ENCODE measurements at places on chromosomes 2 and 18.

DNA sequence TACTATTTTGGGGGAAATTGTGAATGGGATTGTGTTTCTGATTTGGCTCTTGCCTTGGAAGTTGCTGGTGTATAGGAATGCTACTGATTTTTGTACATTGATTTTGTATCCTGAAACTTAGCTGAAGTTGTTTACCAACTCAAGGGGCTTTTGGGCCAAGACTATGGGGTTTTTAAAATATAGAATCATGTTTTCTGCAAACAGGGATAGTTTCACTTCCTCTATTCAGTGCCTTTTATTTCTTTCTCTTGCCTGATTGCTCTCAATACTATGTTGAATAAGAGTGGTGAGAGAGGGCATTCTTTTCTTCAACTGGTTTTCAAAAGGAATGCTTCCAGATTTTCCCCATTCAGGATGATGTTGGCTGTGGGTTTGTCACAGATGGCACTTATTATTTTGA is 1383.8 kb upstream of the ACVR2A start:
- DNase-seq: no peak

DNA sequence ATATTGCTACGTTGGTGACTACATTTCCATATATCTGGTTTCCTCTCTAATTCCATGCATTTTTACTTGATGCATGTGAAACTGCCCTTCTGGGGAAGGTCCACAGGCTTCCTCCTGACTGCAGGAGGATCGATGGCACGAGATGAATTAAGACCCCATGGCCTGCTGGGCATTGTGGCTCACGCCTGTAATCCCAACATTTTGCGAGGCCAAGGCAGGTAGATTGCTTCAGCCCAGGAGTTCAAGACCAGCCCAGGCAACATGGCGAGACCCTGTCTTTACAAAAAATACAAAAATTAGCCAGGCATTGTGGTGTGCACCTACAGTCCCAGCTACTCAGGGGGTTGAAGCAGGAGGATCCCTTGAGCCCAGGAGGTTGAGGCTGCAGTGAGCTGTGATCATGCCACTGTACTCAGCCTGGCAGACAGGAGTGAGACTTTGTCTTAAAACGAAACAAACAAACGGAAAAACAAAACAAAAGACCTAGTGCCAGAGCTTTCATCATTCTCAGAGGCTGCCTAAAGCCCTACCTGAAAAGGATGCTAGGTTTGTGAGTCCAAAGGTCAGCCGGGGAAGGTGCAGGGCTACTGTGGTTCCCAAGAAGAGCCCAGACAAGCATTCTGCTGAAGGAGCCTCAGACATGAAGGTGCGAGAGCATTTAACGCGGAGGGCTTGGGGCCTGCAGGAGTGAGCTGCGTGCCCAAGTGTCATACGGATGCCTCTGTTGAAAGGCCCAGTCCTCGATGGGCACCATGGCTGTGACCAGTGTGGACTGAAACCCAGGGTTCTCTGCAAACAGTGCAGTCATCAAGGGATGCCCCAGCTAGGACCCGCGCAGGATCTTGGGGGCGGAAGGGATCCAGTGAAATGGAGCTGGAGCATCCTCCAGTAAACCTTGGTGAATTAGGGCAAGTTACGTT is 21.6 kb downstream of the GPR55 start:
- DNase-seq: no peak

DNA sequence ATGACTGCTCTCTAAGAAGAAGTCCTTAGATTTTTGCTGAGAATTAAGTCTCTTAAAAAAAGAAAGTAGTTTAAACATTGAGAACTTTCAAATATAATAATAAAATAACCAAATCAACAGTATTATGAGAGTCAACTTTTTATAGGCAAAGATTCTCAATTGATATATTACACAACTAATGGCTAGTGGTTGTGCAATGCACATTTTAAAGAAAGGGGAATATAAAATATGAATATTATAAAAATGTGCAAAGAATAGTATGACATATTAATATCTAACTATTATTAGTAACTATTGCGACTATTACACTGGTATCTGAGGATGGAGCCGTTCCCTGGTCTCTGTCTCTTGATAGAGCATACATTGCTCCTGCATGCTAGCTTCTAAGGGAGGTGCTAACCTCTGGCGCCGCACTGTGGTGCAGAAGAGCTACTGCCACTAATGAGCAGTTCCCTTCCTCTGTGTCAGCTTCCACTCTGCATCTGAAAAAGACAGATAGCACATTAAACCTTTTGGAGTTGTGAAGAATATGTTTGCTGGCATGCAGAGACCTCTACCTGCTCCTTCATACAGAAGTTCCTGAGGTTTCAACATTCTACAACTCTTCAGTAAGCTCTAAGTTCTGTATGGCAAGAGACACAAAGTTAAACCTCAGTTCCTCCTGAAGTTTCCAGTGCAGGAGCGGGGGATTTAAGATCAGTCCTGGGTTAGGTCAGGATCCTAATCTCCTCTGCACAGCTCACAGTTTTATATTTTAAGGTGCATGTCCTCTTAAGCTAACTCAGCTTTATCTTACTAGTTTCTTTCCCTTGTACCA is 3.5 kb upstream of the SLC9A2 start:
- DNase-seq: peak; percentile 59

DNA sequence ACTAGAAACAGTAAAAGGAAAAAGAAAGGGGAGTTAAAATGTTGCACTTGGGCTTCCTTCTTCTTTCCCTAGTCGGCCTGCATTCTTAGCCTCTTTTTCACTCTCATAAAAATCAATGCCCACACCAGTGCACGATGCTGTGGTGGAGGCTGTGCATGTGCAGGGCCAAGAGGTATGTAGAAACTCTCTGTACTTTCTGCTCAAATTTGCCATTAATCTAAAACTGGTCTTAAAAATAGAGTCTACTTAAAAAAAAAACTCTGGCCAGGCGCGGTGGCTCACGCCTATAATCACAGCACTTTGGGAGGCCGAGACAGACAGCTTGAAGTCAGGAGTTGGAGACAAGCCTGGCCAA is 11.1 kb downstream of the TRAPPC8 start:
- DNase-seq: no peak

All from fibroblast of upper back skin (primary cell).